ENCODE measurements at places on chromosomes 6 and 20.

DNA sequence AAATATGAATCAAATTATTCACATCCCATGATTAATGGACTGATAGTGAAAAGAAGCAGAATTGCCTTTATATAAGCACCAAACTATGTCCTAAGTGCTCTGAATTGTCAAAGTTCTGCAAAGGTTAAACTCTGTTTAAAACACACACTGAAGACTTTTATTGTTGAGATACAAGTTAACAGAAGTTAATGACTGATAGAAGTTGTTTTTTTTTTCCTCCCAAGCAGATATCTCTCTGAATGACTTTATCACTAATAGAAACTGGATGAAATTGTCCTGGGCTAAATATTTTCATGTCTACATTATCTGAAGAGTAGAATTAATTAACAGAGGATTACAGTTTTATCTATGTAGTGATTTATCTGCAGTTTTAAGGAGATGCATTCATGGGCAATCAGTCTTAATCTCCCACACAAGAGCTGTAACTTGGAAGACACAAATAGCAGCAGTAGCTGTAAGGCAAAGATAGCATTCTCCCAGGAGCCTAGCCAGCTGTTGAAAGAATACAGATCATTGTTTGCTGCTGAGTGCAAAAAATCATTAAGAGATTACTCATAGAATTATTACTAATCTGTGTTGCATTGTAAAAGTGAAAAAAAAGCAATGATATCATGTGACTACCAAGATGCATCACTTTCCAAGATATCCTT lies 49.9 kb downstream of the BMP5 start:
- no peak for DNase-seq

DNA sequence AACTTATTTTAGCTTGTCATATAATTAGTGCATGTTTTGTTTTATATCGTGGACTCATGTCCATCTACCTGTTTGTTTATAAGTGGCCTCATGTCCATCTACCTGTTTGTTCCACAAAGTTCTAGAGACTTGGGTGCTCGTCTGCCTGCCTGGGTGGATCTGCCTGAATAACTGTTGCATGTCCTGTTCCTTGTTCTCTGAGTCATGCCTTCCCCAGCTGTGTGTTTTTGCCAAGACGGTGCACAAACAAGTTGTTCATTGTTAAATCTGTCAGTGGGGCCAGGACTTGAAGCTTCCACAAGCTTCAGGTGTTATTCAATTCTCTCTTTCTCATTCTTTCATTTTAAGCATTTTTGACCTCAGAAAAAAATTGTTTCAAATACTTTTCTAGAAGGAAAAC lies 358.0 kb upstream of the CITED2 start:
- DNase-seq: no peak

DNA sequence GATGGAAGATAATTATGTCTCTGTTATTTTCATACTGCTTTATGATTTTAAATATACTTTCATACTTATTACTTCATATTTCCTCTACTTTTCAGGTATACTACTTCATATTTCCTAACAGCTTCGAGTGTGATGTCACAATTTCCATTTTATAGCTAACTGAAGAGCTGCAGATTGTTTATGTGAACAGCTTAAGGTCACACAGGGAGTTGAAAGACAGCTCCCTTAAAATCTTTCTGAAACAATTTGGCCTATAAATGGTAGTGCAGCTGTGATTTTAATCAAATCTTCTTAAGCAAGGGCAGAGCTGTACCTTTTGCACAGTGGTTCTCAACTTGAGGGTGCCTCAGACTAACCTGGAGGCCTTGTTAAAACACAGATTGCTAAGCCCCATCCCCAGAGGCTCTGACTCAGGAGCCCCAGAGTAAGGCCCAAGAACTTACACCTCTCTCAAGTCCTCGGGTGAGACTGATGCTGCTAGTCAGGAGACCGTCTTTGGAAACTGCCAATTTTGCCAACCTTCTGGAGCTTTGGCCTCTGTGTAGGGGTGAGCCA lies 347.0 kb upstream of the HSF2 start:
- DNase-seq: no peak

GRCh38 chr20:57432862-57433491 lies 41.8 kb downstream of the RBM38 start:
- DNase-seq: peak; percentile 69

- DNase-seq: peak; percentile 25
These were observed 24.6 kb upstream of the CTNNBL1 start for GRCh38 chr20:37669062-37669772.

DNA sequence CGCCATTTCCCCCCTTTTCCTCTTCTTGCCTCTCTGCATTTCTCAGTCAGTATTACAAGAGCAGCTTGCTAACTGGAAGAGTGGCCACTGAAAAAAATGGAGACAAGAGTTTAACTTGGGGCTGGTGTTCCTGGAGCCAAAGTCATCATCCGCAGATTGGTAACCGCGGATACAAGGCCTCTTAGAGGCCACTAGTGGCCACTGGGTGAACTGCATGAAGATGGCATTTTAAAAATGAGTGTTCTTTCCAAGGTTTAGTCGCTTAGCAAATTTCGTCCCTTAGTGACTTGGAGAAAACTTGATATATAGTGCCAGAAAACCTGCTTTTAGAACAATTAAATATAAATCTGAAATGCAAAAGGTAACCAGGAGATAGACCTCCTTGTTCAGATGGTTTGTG lies 4.8 kb downstream of the F13A1 start:
- peak; percentile 44 for DNase-seq

GRCh38 chr6:105882828-105883227 lies 203.3 kb upstream of the PRDM1 start:
- DNase-seq: no peak

All from activated naive CD8-positive, alpha-beta T cell treated with anti-CD3 and anti-CD28 coated beads, Interleukin-2, amount 50 U/mL, for 24 hours (primary cell).